ENCODE measurements at places on chromosomes 7 and 10.

DNA sequence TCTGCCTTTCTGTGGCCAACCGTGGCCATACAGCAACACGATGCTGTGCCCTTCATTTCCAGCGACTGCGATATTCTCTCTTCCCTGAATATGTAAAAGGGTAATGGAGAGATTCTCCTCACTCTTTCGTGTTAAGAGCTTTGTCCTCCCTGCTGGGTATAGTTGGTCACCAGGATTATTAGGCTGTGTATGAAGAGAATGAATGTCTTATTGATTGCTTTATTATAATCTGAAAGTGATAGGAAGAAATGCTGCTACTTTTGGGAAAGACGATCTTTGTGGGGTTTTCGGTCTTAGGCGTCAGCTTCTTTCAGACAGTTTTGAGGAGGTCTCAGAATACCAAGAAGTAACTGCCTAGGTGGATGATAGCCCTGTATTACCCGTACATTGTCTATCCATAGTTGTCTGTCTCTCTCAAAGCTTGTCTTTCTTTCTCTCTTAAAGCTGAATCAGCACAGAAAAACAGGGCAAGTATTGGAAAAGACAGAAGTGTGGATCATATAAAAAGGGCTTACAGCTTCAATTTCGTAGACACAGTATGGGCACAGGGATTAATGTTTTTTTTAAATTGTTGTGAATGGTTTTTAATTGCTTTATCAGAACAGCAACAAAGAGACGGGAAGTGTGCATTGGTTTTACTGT, 1.2 kb downstream of the AHCYL2 start:
- DNase-seq: no peak

DNA sequence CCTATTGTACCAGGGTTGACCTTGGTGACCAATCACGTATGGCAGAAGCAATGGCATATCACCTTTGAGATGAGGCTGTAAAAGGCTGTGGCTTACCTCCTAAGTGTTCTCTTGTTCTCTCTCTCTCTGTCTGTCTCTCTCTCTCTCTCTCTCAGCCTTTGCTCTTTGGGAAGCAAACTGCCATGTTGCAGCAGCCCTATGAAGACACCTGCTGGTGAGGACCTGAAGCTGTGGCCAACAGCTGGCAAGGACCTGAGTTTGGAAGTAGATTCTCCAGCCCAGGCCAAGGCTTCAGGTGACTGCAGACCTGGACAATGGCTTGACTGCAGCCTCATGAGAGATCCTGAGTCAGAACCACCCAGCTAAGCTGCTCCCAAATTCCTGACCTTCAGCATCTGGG, 161.4 kb downstream of the GPAM start:
- no peak for DNase-seq

- DNase-seq: no peak
These were observed 244.1 kb upstream of the SEMA3C start for GRCh38 chr7:81162771-81163525.

- no peak for DNase-seq
These were observed 696.7 kb downstream of the LRMDA start for GRCh38 chr10:76127984-76128589.

GRCh38 chr10:49225218-49225876, 37.2 kb upstream of the TMEM273 start:
- DNase-seq: no peak

- no peak for DNase-seq
These were observed 5.9 kb downstream of the NACAD start for GRCh38 chr7:45082831-45083331.

GRCh38 chr10:61987537-61987936, 86.0 kb downstream of the ARID5B start:
- no peak for DNase-seq

DNA sequence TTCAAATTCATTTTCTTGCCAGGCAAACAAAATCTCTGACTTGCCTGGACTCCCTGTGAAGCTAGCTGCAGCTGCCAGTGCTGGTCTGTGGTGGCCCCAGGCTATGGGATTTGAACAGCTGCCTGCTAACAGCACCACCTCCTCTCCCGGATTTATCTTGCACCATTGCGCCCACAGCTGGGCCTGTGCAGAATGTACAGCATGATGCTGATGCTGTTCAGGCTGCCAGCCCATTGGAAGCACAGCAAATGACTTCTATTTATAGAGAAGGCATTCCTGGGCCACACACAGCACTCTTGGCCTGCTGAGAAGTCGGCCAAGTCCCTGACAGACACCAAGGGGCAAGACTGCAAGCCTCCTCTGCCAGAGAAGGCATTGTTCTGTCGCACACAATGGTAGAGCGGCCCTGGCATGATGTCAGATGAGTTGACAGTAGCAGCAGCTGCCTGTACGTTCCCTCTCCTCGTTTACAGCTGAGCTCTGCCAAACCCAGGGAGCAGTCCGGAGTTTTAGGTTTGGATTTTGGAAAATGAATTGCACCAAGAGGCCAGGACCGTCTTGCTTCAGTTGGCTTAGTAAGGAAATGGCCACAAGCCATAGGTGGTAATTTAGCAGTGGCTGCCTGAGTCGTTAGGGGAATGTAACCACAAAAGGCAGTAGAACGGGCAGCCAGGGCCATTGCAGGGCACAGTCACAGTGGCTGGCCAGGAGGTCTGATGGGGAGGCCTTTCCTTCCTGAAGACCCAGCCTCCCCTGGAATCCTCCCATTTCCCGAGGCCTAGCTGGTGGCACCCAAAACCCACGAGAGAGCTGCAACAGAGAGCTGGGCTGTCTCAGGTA, 38.5 kb downstream of the MTURN start:
- peak; percentile 57 for DNase-seq

DNA sequence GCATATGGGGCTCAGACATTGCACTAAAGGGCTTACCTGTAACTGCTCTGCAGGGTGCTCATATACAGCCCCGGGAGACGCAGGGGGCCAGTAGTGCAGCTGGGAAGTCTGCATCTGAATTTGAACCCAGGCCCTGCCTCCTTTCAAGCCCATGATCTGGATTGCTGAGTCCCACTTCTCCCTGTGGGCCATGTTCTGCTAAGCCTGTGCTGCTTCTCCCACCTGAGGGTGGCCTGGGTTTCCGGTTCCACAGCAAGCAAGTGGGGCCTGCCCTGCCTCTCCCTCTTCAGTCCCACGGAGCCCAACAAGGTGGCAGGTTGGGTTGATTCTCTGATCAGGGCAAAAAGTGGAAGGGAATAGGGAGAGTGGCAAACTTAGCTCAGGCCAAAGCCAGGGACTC, 56.6 kb upstream of the GDF10 start:
- DNase-seq: no peak

GRCh38 chr7:100372256-100372655, 1.0 kb upstream of the PILRA start:
- no peak for DNase-seq

GRCh38 chr7:28410628-28411531, 1.4 kb upstream of the CREB5 start:
- DNase-seq: peak; percentile 85

DNA sequence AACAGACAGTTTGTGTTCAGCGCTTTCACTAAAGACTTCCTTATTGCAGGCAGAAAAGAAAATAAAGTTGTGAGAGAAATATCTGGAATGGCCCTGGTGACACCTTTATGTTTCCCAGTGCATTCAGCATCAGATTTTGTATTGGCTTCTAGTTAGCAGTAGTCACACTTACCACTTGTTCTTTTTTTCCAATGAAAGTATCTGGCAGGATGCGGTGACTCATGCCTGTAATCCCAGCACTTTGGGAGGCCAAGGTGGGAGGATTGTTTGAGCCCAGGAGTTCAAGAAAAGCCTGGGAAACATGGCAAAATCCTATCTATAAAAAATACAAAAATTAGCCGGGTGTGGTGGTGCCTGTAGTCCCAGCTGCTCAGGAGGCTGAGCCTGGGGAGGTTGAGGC, 649.6 kb downstream of the LRMDA start:
- DNase-seq: no peak

- no peak for DNase-seq
These were observed 17.6 kb downstream of the PRKAG2 start for GRCh38 chr7:151859111-151859947.

GRCh38 chr7:3670898-3671297, 369.8 kb downstream of the SDK1 start:
- DNase-seq: no peak

DNA sequence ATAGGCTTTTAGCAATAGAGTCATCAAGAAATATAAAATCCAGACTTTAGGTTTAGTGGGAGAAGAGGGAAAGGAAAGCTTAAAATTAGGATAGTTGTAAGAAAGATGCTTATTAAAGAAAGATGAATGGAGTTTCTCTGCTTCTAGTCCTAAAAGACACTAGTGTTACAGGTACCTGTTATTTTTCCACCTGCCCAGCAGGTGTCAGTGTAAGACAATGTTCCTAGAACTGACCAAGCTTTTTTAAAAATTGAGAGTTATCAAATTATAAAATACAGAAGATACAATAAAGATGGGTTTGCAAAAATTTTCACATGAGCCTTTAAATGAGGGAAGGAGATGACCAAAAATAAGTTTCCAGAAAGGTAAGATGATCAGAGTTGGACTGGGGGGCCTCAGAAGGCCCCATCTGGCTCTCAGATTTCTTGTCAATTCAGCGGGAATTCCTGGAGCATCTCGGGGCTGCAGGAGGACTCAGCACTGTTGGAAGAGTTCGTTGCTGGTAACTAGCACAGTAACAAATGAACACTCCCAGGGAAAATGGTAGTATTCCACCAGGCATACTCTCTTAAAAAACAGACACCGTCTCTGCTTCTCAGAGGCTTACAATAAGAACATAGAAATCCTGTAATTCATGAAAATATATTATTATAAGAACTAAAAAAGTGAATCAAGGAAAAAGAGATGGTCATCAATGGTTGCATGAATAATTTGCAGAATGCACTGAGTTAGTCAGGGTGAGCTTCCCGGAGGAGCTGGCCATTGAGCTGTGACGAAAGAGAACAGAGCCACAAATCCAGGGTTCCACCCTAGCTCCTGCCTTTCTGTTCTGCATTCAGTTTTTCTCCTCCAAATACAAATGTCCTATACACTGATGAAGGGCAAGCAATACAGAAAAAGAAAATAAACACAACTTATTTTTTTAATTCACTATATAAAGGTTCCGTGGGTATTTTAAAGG, 71.8 kb upstream of the PIK3CG start:
- no peak for DNase-seq

GRCh38 chr10:6535156-6535764, 44.8 kb downstream of the PRKCQ start:
- DNase-seq: no peak

DNA sequence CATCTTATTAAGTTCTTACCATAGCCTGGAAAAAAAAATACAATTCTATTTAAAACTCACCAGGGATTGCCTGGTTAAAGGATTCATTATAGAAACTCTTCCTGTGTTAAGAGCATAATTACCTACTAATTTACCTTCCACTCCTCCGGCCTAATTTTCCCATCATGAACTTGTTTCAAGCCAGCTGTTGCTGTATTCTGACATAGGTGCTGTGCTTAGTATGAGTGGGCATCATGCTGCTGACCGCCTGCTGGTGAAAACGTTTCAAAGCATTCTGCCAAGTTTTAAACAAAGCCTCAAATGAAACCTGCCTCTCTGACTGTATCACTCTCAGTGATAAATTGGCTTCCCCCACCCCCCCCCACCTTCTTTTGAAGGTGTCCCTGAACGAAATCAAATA, 47.8 kb upstream of the KCNMA1 start:
- no peak for DNase-seq

GRCh38 chr7:81932936-81933335, 163.1 kb upstream of the HGF start:
- no peak for DNase-seq

DNA sequence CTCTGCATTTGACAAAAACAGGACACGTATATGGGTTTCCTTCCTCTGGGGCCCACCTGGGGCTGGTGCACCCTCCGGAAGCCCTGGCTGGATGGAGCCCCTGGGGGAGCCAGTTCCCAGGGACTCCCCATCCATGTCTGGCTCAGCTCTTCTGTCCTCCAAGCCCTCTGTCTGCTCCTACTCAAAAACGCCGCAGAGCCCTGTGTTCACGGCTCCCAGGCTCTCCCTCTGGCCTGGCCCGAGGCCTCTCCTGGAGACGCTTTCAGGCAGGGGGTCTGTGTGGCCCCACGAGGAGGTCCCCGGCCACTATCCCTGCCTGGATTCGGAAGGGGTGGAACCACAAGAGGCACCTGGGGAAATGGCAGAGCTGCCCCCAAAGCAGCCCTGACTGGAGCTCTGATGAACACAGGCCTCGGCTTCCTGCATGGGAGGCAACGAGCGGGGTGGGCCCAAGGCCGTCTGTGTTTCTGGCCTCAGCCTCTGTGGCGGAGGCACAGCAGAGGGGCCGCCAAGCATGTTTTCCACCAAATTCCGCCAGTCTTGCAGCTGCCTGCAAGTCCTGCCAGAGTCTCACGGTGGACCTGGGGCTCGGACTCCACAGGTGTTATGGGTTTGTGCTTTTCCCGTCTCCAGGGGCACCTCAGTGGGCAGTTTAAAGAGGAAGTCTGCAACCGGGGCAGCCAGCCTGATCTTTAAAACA, 22.6 kb upstream of the INPP5A start:
- DNase-seq: no peak

- DNase-seq: no peak
These were observed 16.1 kb upstream of the TAS2R40 start for GRCh38 chr7:143205560-143206293.

- DNase-seq: no peak
These were observed 20.7 kb downstream of the SEC61A2 start for GRCh38 chr10:12150163-12150562.

- DNase-seq: no peak
These were observed 30.3 kb upstream of the CDK1 start for GRCh38 chr10:60747817-60748469.
